ENCODE measurements at places on chromosomes 11 and 22. TPM values are rescaled to one million over a fixed set of nuclear protein-coding genes. Genes with fewer than 3 reads are reported as not detected.

Gene OR4D5
- total RNA-seq: not detected

Gene PRG2
- total RNA-seq: not detected

Gene CNGA4
- total RNA-seq: 0.48 TPM

Gene KBTBD3
- total RNA-seq: 5.0 TPM

Gene SLC5A1
- 5.3 TPM for total RNA-seq

Measured in breast epithelium (tissue), 4 donors.